NAMALWA (cell line): ENCODE measurements at places on chromosomes 6 and 20.

DNA sequence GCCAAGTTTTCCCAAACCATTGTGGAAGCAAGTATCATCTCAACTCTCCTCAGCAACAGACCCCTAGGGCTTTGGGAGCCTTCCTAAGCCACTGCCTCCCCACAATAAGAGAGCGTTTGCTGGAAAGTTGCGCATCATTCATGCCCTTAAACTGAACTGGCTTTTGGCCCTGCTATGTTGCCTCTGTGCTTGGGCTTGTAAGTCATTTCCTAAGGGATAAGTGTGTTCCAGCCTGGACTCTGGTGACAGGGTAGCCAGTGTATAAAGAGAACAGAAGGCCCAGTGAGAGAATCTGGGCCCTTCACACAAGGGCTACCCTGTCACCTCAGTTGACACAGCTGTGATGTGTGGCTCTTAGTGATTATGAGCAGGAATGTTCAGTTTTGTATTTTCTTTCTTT is 77.8 kb downstream of the COL9A1 start:
- no peak for DNase-seq

DNA sequence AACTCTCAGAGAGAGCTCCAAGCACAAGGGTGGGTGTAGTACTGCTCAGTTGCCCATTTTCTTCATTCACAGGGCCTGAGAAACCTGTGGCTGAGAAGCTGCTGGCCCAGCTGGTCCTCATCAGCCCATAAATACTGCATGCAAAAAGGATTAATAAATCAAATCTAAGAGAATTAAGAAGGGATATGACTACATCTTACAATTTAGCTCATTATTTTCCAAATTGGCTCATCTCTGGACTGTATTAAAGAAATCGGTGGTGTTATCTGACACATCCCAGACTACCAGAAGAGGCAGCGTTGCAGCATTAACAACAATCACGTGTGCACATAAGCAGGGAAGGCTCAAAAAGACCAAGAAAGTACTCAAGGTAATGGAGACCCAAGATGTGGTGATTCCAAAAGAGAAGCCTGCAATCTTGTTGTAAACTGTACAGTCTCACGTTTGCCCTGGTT is 90.7 kb downstream of the CD24 start:
- peak; percentile 54 for DNase-seq

DNA sequence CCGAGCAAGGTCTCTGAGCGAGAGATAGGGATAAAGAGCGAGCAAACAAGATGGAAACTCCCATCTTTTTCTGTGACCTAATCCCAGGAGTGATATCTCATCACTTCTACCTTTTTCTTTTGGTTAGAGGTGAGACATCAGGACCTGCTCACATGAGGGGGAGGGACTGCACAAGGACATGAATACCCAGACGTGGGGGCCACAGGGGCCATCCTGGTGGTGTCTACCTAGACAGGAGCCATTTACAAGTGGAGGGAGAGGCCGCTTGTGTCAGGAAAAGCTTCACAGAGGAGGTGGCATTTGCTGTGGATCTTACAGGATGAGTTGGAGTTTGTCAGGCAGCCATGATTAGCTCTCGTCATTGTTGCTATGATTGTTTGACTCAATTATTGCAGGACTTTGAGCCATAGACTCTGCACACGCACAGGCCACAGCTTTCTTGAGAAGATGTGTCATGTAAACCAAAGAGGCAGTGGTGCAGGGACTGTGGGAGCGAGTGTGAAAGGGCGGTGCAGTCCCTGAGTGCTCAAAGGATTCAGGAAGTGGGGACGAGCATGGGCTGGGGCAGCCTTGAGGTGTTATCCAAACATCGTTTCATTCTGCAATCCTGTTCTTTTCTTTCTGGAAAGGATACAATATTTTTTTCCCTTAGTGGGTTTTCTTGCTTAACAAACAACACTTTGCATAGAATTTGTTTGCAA is 7.7 kb downstream of the NPEPL1 start:
- DNase-seq = no peak

GRCh38 chr6:91626911-91627310 is 1040.0 kb upstream of the MAP3K7 start:
- no peak for DNase-seq

DNA sequence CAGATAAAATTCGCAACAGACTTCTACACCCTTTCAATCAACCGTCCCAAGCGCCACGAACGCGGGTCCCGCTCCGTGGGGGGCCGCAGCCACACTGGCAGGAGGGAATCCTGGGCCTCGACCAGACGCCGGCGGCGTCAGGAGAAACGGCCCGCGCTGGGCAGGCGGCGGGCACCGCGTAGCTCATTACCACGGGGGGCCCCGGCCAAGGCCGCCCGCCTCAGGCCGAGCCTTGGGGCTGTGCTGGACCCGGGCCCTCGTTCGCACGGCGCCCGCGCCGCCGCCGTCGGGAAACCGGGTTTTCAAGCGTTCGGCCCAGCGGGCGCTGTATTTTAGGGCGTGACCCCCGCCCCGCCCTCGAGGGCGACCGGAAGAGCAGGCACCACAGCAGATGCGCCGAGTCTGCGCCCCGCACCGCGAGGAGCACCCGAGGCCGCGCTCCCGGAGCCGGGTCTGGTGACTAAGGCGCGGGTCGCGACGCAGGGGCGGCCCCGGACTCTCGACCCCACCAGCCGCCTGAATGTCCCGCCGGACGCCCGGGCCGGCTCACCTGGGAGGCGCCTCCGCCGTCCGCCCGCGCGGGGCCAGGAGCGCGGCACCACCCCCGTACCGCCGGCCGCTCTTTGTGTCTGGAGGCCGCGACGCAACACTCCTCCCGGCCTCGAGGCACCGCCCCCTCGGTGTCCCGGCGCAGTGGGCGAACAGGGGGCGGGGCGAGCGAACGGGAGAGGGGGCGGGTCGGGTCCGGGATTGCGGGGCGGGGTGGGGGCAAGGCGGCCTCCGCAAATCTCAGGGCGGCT is at the start of gene NINL:
Gene NINL (minus strand): TSS at position 627 of the 800 bp plus-strand sequence. CDS start 58,944 bp downstream, outside the sequence.
- DNase-seq = no peak

- no peak for DNase-seq
These were observed 534.0 kb downstream of the CBLN4 start for GRCh38 chr20:55471052-55472006.

DNA sequence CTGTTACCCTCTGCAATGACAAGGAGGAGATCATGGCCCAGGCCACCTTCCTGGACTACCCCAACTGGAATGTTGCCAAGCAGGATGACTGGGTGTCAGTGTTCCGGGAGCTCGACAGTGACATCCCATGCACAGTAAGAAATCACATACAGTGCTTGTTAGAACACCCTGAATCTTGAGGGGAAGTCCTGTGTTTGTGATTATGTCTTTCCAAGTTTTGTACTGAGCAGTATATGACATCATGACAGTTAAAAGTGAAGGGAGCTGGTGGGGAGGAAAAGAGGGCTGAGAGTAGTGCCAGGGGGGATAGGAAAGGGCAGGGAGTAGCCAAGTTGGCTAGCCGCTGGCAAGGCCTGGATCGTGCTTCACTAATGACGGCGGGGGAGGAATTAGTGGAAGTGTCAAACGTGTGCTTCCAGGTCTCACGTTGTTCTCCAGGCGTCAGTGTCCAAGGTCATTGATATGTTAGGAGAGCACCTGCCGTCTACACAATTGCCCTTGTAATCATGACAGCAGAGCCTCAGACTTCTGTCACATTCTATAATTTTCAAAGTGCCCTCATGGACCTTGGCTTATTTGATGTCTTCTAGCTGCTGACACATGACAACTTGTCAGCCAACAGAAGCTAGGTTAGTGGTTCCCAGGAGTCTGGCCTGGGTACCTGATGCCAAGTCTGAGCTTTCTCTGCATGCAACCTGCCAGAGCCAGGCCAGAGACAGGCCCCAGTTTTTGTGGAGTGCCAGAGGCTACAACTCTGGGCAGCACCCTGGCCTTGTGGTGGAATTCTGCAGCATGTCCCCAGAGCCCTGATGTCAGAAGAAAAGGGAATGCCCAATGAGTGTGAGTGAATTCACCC is 18.8 kb downstream of the CFAP61 start:
- no peak for DNase-seq

DNA sequence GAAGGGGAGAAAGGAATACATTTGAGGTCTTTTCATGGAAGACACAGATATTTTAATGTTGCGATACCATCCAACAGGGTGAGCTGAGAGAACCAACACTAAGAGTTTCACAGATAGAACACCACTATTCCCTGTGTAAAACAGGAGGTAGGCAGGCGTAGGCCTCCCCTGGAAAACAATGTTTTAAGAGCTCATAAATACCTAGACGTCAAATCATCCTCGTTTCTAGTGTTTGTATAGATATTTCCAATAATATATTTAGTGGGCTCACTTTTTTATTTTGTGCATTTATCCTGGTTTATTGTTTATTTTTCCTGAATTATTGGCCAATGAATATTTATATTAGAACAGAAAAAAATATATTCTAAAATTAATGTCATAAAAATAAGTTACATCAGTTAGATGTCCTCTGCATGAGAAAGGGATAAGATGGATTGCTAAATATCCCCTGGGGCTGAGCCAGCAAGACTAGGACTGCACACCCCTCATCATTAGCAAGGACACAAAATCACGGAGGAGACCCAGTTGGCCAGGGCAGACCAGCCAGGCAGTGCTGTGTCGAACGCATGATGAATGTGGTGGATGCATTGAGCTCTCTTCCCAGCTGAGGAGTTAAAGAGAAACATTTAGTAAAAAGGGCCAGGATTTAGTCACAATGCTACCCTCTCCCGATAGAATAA is 380.5 kb downstream of the C6orf118 start:
- DNase-seq = no peak

- DNase-seq = no peak
These were observed 213.0 kb upstream of the DTNBP1 start for GRCh38 chr6:15875797-15876196.

DNA sequence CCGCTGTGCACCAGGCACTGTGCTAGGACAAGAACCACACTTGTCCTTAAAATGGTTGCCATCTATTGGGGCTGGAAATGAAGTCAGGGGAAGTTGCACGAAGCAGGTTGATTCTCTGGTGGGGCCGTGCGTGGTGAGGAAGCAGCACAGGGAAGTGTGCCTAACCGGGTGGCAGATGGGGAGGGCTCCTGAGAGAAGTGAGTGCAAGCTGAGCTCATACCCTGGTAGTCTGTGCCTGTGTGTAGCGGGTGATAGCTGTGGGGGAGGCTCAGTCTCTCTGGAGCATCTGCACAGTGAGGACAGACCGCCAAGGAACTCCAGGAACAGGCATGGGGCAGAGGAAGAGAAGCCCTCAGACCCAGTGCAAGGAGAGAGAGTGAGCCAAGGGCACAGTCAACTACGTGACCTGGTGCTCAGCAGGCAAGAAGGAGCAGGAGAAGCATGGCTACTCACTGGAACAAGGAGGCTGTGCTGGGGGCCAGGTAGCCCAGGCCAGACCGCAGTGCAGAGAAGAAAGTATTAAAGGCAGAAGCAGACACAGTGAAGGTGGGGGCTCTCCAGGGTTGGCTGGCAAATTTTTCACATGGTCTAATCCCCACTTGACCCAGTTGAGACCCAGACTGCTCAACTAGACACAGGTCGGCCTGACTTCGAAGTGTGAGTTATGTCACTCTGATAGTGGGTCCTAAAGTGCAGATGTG is 155.0 kb downstream of the CDH26 start:
- no peak for DNase-seq

DNA sequence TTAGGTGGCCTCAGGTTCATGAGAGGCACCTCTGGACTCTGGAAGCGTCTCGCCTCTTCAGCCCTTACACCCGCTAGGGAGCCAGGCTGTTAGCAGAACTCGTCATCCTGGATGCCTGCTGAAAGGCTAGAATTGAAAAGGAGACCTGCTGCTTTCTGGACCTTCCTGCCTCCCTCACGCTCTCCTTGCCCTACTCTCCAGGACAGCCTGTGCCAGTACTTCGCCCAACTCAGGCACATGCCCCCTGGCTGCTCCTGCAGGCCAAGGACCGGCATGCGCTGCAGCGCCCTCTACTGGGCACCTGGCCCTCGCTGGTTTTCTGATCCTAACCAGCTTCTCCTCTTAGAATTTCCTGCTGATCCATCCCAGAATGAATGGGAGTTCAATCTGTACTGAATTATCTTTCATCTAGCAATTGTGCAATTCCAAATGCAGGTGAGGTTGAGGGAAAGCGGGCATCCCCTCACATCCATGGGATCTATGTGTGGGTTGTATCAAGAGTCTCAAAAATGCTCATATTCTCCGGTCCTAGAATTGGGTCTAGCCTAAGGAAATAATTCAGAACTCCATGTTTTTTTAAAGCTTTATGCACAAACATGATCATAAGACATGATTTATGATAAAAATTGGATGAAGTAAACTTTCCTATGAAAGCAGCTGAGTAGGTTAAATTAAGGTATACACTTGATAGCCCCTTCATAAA is 78.0 kb downstream of the PTPN1 start:
- DNase-seq = peak; percentile 66

GRCh38 chr6:44100088-44100550 is 27.1 kb downstream of the MRPL14 start:
- DNase-seq = peak; percentile 57

DNA sequence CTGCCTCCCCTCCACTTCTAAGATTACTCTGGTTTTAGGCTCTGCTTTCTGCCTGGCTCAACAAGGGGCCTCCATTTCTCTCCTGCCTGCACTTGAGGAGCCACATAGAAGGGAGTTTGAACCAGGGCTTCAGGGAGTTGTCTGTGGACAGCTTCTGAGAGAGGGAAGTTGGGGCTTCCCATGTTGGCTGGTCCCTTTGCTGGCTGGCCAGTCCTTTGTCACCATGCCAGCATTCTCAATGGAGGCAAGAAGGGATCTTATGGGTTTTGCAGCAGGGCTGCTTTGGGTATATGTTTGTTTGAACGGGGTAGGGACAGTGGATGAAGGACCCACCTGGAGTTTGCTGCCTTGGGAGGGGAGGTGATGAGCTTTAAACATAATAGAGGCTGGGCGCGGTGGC is 124.9 kb downstream of the CARMIL1 start:
- no peak for DNase-seq

DNA sequence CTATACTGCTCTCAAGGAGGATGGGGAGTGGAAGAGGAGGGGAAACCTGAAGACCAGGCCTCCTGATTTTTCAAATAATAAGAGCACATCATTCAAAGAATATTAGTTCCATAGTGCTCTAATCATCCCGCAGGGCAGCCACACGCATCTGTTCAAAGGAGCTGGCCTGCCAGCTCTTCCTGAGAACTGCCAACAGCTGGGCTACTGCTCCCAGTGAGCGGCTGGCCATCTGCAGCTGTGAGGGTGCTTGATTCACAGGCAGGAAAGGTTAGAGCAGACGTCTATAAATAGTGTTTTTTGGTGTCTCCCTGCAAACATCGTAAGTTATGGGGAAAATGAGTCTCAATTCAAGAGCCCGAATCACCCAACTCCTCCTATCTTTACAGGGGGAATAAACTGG is 17.3 kb downstream of the NSFL1C start:
- DNase-seq = no peak

DNA sequence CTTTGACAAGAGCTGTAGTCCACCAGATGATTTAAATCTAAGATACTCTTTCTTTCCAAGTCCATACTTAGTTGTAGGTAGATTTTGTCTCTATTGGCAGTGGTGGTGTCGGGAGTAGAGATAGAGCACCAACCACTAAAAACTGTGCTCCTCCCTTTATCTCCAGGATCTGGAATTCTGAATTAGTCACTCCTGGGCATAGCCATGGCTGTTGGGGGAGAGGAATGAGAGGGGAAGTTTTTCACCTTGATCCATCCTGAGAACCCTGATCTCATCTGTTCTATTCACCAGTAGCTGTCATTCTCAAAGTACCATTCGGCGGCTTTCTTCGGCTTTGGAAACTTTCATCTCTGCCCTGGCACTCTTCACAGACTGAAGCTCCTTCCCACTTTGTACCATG is 35.6 kb upstream of the NKX2-4 start:
- DNase-seq = no peak
